ENCODE measurements at places on chromosomes 1 and 21.

- DNase-seq = no peak
These were observed 448.2 kb upstream of the VAMP3 start for GRCh38 chr1:7322912-7323311.

DNA sequence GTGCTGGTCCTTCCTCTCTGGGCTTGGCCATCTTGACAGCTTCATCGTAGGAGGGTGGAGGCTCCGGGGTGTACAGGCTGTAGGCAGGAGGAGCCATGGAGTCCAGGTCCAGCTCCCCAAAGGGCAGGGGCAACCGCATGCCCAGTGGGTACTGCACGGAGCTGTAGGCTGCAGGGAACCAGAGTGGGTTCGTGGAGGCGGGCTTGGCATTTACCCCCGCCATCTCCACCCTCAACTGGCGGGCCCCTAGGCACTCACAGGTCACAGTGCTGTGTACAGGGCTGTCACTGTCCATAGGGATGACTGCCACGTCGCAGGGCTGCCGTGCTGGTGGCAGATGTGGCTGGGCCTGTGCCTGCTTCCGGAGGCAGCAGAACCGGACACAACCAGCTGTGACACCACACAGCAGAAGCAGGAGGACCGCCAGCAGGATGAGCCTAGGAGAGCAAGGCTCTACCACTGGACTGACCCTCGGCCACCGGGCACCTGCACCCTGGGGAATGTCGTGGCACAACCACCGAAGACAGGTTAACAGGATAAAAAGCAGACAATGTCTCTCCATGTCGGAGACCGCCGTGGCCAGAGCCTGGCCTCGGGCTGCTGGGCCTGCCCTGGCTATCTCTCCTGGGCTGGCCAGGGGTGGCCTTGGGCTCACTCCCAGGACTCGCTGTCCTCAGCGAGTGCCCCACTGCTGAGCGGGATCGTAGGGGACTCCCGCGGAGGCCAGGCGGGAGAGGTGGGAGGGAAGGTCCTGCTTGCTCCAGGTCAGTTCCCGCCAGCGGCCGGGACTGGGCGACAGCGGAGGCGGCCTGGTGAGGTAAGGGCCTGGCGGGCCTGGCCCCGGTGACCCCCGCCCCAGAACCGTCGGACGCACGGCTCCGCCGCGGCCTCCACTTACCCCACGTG lies 831 bp downstream of the TMEM52 start:
- no peak for DNase-seq

DNA sequence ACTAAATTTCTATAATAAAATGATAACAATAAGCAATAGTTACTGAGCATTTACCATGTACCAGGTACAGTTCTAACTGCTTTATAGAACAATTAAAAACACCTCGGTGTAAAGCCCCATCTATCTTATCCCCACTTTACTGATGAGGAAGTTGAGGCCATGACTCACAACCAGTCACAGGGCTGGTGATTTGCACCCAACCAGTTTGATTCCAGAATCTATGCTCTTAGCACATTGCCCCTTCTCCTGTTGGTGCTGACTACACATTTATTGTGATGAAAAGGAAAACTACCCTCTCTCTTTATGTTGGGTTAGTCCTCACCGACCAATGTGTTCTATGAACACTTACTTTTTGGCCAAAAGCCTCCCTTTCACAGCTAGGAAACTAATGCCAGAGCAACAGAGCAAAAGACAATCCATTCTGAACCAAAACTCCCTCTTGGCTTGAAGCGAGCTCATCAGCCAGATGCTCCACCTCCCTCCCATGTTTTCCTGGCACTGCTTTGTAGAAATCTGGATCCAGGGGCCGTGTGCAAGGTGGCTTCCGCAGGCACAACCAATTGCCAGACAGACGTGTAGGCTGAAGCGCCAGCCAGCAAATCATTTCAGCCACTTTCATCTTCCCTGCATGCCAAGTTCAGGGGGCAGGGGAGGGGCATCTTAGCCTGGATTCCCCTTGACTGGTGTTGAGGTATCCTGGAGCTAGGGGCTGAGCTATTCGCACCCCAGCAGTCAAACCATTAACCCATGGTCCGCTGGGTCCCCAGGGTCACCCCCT lies 32.0 kb upstream of the SLC30A1 start:
- DNase-seq = no peak

GRCh38 chr21:30044447-30045064 lies 104.8 kb upstream of the GRIK1 start:
- DNase-seq = peak; percentile 37

GRCh38 chr1:11799896-11800295 lies 5.9 kb downstream of the MTHFR start:
- no peak for DNase-seq

- DNase-seq = no peak
These were observed 212.4 kb downstream of the FOXD2 start for GRCh38 chr1:47650205-47650604.

DNA sequence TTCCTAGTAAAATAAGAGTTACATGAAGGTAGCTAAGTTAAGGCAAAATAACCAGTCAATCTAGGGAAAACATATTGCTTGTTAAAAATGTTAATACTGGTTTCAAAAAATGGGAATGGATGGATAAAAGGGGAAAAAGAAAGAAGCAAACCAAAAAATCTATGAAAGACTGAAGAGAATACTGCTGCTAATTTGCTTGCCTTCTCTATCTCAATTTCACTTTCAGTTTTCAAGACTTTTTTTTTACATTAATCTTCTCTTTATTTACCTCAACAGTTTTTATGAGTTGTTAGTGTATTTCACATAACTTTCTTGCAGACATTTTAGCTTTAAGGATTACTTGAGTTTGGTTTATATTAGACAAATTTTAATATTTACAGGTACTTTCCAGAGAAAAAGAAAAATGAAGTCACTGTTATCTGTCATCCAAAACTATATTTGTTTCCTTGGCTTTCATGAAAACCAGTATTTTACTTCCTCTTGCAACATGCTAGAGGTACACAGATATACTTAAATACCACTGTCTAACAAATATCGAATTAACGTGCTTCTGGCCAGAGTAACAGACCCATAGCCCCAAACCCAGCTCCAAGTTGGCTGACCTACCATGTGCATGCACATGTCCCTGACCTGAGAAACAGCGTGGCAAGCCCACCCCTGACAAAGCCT lies 70.7 kb downstream of the COL24A1 start:
- no peak for DNase-seq

- DNase-seq = no peak
These were observed 15.8 kb downstream of the COLGALT2 start for GRCh38 chr1:184021728-184022127.

DNA sequence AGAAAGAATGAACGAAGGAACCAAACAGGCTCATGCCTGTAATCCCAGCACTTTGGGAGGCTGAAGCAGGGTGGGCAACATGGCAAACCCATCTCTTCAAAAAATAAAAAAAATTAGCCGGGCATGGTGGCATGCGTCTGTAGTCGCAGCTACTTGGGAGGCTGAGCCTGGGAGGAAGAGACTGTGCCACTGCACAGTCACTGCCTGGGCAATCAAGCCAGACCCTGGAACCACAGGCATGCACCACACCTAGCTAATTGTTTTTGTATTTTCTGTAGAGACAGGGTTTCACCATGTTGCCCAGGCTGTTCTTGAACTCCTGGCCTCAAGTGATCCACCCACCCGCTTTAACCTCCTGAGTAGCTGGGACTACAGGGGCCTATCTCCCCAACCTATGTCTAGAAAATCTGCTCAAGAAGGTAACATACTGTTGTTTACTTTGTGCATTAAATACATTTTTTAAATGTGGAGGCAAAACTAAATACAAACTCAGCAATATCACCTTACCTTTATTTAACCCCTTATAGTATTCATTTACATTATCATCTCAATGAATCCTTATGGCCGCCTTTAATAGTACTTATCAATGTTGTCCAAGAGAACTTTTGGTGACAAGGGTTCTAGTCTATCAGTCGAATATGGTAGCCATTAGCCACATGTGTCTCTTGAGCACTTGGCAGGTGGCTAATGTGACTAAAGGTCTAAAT lies 2.7 kb downstream of the KHDC4 start:
- no peak for DNase-seq

GRCh38 chr1:218529646-218530300 lies 184.6 kb downstream of the TGFB2 start:
- no peak for DNase-seq

GRCh38 chr1:6594977-6595740 lies 7.5 kb downstream of the KLHL21 start:
- no peak for DNase-seq

- peak; percentile 94 for DNase-seq
These were observed at the start of gene NUDT17 for GRCh38 chr1:145845514-145846161. NUDT17 (plus strand) TSS chr1:145845630; CDS start chr1:145845641, 11 bp downstream.

DNA sequence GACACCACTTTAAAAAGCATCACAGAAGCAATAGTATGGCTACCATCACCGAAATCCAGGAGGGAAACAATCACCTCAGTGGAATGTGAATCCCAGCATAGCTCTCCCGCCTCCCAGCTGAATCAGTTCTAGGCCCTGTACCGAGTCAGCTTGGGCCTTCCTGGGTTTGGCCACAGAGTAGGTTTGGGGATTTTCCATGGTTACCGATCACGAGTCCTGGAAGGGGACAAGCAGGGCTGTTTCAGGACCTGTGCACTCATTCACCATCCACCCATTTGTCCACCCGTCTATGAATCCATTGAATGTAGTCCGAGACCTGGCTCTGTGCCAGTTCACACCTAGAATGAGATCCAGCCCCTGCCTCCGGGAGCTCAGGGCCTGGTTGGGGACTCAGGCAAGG lies 94.2 kb downstream of the ARHGEF10L start:
- no peak for DNase-seq

DNA sequence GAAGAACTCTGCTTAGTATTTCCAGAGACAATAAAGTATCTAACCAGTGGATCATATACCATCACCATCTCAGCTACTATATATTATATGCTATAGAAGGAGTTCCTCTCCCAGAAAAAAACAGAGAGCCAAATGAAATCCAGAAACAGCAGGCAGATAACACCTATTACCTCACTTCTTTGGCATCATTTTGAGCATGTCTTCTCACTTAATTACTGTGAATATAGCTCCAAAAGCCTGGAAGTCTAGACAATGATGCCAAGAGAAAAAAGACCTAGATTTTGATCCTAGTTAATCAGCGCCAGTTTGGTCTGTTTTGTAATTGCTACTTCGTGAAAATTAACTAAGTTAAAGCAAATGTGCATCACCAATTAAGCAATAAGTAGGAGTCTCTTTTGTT lies 131.3 kb downstream of the EIF4G3 start:
- no peak for DNase-seq

- no peak for DNase-seq
These were observed 11.3 kb upstream of the MAP10 start for GRCh38 chr1:232793944-232794343.

GRCh38 chr21:20451046-20451445 lies 547.2 kb upstream of the NCAM2 start:
- no peak for DNase-seq

GRCh38 chr1:107057197-107058133 lies 991 bp downstream of the PRMT6 start:
- DNase-seq = peak; percentile 48

GRCh38 chr1:197799271-197799670 lies 24.0 kb upstream of the DENND1B start:
- no peak for DNase-seq

GRCh38 chr1:229368347-229368746 lies 25.5 kb upstream of the CCSAP start:
- DNase-seq = no peak

DNA sequence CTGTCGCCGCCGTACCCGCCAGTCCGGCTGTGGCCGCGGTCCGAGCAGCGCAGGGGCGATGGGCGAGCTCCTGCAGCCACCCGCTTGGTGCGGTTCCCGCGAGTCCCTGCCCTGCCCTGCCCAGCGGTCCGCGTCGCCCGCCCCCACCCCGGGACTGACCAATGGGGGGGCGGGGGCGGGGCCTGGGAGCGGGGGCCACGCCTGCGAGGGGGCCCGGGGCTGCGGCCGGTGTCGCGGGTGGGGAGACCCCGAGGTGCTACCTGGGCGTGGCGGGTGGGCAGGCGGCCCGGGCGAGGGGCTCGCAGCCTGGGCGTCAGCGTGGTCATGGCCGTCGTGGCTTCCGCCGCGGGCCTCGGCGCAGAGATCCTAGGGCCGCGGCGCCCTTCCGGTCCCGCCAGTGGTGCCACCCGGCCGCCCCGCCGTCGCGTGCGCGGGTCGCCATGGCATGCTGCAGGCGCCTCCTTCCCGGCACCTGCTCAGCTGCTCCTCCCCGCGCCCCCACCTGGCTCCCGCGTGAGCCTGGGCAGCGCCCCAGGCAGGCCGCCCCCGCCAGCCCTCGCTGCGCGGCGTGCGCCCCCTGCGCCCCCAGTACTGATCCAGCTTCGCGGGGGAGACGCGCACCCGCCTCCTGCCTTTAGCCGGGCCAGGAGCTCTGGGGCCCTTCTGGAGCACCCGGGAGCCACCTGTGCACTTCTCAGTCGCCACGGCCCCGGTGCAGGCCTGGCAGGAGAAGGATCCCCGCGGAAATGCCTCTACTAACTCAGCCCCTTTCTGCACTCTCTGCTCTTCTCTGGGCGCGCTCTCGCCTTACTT lies at the start of gene BMP8B:
Gene BMP8B, minus strand, starts transcription at position 108 of the 813 bp plus-strand sequence. CDS start 380 bp downstream, outside the sequence.
- no peak for DNase-seq
